CD4-positive, alpha-beta T cell (primary cell): ENCODE measurements at places on chromosomes 6 and 20.

DNA sequence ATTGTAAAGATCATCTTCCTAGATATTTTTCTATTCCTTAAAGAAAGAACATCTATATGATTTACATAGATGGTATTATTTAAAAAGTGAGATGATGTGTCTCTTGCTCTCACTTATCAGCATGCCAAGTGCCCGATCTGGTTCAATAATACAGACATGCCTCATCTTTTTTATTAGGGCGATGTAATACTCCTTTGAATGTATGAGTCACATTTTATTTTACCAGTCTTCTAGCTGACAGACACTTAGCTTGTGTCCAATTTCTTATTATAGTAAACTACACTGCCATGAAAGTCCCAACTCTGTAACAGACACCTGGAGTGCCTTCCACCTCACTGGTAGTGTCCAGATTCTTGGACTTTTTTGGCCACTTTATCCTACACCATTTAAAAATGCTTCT, 586.6 kb upstream of the BTBD3 start:
- DNase-seq = no peak

DNA sequence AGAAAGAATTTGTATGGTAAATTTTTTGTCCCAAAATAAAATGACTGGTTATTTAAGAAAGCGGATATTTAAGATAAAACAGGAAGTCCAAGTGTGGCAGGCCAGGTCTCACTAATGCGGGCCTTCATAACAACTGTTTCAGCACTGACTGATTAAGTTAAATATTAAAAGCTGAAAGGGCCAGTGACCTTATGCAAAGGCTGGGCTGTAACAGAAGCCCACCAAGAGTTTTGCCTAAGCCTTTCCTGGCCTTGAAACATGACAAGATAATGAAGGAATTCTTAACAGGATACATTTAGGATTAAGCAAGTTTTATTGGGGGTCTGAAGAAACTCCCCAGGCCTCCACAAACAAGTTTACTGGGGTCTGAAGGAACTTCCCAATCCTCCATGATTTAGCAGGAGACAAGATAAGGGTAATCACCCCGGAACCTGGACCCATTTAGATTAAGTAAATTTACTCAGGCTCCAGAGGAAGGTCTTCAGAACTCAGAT, 36.3 kb downstream of the ZNF133 start:
- DNase-seq = no peak

GRCh38 chr6:29504961-29505360, 17.2 kb upstream of the MAS1L start:
- no peak for DNase-seq

GRCh38 chr6:47440719-47441118, 36.9 kb upstream of the CD2AP start:
- no peak for DNase-seq

DNA sequence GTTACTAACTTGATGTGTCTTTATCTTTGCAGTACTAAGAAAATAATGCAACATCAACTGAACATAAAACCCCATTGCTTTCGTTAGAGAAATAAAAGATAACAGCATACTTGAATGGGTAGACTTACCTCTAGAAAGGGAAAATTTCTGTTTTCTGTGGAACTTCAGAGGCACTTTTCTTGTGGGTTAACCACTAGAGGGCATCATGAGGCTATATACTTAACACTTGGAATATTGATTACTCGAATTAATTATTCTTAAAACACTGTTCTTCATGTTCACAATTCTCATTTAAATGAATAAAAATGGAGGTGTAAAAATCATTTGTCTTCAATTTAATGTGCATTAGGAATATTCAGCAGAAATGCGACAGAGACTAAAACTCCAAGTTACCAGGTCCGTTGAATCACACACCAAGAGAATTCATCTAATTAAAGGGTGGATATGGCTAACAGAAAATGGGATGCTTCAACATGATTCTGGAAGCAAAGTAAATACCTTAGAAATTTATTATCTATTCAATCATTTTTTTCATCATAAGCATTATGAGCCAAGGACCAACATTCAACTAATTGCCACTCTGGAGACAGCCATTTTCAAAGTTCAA, 330.8 kb upstream of the PREP start:
- DNase-seq = no peak

GRCh38 chr6:39882531-39882899, 51.7 kb downstream of the MOCS1 start:
- no peak for DNase-seq

DNA sequence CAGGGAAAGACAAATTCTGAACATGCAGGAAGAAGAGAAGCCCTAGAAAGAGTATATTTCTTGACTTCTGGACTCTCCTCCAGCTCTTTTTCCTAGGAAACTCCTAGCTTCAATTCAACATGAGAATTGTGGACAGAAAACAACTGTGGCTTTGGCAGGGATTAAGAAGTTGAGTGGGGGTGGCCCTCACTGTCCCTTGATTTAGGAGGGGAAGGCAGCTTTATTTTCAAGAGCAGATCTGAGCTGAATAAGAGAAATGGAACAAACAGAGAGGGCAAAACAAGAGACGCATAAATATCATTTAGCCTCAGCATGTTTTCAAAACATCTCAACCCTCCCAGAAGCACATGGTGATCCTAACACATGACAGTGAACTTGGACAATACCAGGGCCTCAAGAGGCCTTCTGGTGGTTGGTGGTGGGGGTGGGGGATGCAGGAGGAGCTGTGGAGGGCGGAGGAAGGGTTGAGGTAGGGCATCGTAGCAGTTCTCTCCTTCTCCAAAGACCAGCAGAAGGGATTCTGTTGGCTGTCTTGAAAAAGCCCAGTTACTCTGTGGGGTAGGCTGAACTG, 21.1 kb upstream of the TAGAP start:
- no peak for DNase-seq

DNA sequence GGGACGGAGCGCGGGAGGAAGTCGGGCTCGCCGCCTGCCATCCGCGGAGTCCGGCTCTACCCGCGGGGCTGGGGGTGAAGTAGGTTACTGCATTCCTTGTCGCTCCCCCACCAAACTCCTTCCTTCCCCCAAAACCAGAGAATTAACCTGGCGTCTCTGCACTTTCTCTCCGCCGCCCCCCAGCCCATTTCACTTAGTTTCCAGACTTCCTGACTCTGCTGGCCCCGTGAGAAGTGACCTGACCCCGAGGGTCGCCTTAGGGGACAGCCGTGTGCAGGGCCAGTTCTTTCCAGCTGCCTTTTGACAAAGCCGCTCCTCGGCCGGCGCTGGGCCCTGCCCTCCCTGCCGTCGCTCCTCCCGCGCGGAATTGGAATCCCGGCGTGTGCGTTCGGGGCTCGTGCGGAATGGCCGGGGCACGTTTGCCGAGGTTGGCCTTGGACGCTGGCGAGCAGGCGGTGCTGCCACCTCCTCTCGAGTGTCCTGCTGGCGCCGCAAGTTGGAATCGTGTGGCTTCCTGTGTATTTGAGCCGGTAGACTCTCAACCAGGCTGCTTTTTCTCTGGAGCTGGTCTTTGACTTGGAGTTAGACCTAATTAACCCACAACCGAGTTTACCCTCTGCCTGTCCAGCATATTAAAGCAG, 650 bp downstream of the DCBLD1 start:
- no peak for DNase-seq

GRCh38 chr6:110853754-110854477, 20.7 kb upstream of the AMD1 start:
- no peak for DNase-seq

DNA sequence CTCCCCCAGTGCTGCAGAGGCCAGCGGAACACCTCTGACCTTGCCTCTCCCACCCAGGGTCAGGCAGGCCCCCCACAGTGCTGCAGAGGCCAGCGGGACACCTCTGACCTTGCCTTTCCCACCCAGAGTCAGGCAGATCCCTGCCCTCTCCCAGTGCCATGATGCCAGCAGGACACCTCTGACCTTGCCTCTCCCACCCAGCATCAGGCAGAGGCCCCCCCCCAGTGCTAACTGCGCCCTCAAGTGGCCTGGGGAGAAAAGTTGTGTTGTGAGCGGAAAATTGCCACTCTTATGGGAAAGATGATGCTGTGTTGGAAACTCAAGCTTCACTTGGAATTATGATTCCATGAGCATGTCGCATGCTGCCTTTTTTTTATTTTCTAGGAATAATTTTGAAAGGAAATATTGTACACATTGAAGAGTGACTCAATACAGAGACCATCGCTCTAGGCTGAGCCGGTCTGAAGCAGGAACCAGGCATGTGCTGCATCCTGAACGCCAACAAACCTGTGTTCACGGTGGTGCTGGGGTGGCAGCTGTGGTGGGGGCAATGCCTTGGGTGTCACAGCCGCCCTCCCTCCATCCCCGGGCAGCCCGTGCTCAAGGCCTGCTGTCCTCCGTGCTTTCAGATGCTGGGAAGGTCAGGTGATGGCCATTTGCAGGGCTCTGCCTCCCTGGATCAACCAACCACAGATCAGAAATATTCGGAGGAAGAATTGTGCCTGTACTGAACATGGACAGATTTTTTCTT, 98.6 kb downstream of the CDH4 start:
- no peak for DNase-seq

DNA sequence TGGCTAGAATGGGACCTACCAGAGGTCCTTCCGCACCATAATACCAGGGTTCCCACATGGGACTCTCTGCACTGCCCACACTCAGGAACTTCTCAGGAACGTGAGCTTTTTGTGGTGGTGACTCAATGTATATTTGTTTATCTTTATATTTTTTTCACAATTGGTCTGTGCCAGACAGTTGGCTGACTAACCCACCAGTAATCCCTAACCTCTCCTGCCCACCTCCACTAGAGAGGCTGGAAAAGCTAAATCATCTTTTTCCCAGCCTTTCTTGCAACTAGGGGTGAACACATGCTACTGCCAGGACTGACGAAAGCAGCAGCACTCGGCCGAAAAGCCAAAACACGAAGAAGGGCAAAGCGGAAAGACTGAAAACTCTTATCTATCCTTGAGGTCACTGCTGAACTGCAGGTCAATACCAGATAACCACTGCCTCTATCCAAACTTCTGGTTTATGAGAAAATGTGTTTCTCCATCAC, 112.9 kb downstream of the TRERF1 start:
- no peak for DNase-seq

- no peak for DNase-seq
Measured at GRCh38 chr20:19620446-19620845, 137.6 kb upstream of the RIN2 start.

DNA sequence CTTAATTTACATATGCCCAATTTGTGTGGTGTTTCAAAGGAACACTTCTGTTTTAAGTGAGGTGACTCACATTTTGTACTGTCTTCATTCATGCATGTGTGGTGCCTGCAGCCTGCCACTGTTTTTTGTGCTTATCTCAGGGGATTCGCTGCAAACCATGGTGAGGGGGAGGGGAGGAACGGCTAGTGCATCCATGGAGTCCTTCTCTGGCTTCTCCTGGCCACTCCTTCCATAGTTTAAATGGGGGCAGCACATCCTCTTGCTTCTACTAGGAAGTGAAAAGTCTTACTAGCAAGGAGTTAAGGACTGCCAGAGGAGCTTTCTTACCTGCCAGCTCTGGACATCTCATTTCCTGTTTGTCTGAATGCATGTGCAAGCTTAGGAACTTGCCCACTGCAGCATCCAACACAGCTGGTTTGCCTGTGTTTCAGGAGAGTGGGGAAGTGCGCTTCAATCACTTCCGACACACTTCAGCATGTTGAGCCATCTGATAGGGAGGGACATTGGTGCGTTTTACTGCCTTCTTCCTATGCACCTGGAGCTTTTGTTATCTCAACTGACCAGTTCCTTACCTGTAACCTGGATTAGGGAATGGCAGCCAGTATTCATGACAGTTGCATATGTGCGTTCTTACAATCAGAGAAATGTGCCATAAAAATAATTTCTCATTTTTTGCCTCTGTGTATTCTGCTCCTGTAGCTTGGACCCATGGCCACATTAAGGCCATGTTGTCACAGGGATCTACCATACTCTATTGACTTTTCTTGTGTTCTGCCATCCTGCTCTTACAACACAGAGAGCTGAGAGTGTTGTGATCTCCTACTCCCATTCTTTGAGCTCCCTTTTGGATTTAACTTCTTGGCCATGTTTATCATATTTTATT, 211.3 kb downstream of the ARID1B start:
- DNase-seq = no peak

- DNase-seq = no peak
Measured at GRCh38 chr6:106372838-106373501, 12.5 kb downstream of the CRYBG1 start.

- no peak for DNase-seq
Measured at GRCh38 chr6:159213405-159213804, 44.2 kb downstream of the FNDC1 start.

GRCh38 chr20:1946762-1947534, 46.9 kb downstream of the PDYN start:
- no peak for DNase-seq

DNA sequence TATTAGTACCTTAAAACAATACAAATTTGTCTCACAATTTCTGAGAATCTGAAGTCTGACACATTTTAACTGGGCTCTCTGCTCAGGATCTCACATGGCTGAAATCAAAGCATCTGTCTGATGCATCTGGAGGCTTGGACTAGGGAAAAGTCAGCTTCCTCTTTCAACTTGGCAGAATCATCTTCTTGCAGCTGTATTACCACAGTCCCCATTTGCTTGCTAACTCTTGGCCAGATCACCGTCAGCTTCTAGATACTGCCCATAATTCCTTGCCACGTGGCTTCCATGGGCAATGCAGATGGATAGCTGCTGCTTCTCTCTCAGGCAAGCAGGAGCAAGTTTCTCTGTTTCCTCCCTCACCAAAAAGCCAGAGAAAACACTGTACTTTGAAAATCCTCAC, 1106.4 kb upstream of the CITED2 start:
- DNase-seq = no peak

DNA sequence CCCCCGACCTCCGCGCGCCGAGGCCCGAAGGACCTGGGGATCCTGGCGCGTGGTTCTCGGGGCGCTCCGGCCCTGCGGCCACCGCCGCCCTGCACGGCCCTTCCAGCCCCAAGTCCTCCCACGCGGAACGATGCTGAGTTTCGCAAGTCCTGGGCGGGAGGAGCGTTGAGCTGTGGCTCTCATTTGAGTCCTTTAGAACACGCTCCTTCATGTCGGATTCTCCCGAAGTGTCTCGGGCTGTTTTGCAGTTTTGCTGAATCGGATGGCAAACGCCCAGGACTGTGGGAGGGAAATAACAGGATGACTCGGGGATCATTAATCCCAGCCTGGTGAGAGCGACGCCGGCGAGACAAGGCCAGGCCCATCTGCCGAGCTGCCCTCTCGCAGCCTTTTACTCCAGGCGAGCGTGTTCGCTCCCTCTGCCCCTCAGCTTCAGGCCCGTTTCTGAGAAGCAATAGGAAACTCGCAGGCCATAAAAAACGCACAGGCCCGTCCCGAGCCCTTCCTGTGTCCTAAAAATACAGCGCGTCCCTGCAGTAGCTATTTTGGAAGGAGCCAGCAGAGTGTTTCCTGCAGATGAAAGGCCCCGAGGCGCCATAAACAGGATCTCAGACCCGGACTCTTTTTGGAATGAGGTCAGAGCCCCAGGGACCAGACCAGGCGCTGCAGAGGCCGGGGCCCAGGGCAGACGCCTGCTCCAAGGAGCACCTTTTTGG, 153.5 kb downstream of the DLL1 start:
- DNase-seq = no peak

GRCh38 chr6:21987501-21987957, 309.3 kb downstream of the PRL start:
- DNase-seq = peak; percentile 49

- DNase-seq = peak; percentile 32
Measured at GRCh38 chr6:499617-500016, 108.1 kb downstream of the IRF4 start.

- no peak for DNase-seq
Measured at GRCh38 chr20:48335308-48336050, 492.3 kb downstream of the PREX1 start.

- DNase-seq = no peak
Measured at GRCh38 chr6:57262488-57262887, 40.4 kb upstream of the RAB23 start.
